CMK (cell line): ENCODE measurements at places on chromosomes 12 and 14.

- no peak for DNase-seq
Measured at GRCh38 chr14:70709726-70710382, 68.1 kb downstream of the TTC9 start.

- no peak for DNase-seq
Measured at GRCh38 chr14:87260460-87260859, 732.5 kb downstream of the GALC start.

DNA sequence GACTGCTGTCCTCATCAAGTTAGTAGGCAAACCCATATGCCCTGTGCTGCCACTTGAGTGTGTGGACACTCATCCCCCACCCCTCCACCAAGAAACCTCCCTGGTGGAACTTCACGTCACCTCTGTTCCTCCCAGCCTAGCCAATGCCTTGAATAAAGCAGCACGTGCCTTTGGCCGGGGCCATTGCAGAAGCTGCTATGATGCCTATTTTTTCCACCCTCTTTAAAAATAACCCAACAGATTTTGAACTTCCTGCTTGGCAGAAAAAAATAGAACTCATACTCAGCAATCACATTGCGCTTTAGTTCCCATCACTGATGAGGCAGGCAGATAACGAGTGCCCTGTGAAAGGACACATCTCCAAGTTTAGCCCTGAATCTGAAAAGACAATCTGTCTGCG, 23.1 kb upstream of the PWP1 start:
- DNase-seq, result no peak

DNA sequence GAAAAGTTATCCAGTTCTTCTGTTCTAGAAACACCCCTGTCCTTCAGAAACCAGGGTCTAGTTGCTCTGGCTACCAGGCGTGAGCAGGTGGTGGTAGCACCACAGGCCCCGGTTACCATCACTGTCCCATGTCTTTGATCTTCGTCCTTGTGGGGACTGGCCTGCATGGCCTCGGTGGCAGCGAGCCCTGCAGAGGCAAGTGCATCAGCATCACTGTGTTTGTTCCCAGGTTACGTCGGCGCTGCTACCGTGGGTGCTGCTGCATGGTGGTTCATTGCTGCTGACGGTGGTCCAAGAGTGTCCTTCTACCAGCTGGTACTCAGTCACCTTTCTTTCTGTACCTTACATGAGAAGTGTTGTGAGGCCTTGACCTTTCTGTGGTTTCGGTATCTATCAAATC, 58.9 kb downstream of the ANAPC7 start:
- no peak for DNase-seq

DNA sequence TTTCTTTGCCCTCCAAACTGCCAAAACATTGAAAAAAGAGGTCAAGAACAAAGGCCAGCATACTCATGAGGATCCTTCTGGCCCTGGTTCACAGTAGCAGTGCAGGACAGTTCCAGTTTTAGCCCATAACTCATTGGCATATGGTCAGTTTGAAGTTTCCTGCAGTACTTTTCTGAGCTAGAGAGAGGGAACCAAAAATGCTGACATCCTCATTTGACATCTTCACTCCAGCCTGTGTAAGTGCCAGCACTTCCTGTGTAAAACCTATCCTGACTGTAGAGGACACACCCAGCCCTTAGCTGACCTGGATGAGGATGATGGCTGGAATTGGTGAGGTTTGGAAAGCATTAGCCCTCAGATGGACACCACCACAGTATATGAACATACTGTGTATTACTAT, 84.1 kb downstream of the FGD4 start:
- DNase-seq, result no peak

DNA sequence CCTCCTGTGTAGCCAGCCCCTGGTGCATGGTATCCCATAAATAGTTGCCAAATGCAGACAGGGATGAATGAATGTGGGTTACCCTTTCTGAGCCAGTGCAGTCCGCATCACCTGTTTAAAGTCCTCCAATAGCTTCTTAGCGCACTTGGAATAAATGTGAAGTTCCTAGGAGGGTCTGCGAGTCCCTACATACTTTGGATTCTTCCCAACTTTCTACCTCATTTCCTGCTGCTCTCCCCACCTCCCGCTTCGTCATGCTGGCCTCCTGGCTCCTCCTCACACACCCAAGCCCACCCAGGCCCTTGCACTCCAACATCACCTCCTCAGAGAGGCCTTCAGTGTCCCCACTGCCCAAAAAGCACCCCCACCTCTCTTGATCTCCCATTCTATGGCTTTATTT, 17.7 kb downstream of the RFX4 start:
- DNase-seq, result no peak

- DNase-seq, result no peak
Measured at GRCh38 chr12:30996255-30996654, 69.7 kb downstream of the TSPAN11 start.

DNA sequence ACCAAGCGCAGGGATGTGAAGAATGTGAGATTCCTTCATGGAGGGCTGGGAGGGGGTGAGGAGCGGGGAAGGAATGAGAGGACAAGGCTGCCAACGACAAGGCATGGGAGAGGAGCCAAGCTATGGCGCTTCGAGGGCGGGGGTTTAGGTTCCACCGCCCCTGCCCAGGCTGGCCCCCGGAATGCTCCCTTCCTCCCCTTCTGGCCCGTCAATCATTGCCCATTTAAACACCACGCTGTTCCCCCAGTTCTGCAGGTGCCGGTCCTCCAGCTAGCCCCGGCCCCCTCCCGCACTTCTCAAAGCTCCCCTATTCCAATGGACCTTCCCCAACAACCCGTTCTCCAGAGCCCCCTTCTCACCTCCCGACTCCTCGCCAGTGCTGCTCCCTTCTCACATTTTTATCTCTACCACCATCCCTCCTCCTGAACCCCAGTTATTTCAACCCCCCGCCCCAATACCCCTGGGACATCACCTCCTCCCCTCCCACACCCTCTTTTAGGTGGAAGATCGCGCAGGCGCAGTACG, 428 bp downstream of the RNF41 start:
- no peak for DNase-seq

DNA sequence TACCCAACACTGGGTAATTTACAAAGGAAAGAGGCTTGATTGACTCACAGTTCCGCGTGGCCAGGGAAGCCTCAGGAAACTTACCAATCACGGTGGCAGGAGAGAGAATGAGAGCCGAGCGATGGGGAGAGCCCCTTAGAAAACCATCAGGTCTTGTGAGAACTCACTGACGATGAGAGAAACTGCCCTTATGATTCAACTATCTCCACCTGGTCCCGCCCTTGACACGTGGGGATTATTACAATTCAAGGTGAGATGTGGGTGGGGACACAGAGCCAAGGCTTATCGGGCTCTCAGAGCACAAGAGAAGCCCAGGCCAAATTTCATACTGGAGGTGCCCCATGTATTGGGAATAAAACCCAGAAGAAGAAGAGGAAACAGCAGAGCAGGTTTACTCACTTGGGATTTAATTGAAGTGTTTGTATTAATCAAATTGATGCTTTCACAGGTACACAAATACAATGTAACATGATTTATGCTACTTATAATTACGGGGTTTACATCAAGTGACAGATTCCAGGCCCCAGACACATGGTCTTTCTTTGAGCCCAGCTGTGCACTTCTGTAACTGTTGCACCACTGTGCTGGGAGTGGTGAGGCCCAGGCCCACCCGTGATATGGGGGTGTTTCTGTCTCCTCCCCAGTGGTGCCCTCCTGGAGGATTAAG, 8.2 kb upstream of the CCDC85C start:
- DNase-seq, result no peak

DNA sequence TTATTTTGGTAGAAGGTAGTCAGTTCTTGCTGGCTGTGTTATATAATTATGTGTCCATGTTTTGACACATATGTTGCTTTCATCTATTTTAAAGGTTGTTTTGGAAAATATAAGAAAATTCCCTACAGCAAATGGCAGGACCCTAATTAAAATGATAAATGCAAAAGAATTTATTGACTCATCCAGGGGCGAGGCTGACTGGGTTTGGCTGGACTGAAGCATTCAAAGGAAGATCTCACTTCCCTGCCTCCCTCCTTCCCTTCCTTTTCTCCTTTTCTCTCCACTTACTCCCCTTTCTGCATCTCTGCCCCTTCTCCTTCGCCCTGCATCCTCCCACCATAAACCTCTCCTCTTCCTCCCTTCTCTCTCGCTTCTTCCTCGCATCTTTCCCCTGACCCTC, 129.6 kb downstream of the SNAPC1 start:
- DNase-seq, result no peak

- DNase-seq, result no peak
Measured at GRCh38 chr12:122730215-122731014, at the start of gene HCAR1. TSS of gene HCAR1 (minus strand) at chr12:122730844. CDS start at chr12:122730339, 505 bp downstream.

- DNase-seq, result no peak
Measured at GRCh38 chr14:24398293-24398652, 530 bp upstream of the NYNRIN start.

- DNase-seq, result no peak
Measured at GRCh38 chr14:95334044-95334443, 14.3 kb upstream of the CLMN start.

- no peak for DNase-seq
Measured at GRCh38 chr12:50932787-50933280, 19.5 kb upstream of the HIGD1C start.

- DNase-seq, result no peak
Measured at GRCh38 chr14:68623307-68623706, 169.6 kb downstream of the ZFP36L1 start.

DNA sequence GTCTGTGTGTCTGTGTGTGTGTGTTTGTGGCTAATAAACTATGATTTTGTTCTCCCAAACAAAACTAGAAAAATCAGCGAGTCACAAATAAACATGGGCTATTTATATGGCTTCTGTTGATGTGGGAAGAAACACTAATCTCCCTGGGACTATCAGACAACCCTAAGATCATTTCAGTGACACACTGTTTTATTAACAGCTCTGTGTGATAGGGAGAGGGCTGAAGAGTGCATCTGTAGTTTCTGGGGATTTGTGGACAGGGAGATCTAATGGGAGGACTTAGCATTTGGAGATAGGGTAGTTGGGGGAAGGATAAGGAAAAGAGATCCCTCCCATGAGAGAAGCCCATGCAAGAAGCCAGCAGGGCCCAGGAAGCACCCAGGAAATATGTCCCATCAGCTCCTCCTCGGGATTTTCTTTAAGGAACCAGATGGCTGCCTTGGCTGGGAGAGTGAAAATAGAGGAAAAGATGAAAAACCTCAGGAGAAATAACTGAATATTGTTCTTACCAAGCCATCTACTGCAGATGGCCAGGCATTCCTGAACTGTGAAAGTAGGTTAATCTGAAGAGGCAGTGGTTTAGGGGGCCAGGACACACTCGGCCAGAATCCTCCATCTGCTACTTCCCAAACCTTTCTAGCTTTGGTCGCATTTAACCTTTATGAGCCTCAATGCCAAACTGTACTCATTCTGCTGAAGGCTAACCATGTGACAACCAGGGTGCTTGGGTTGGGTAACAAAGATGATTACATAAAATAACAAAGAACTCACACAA, 253.4 kb downstream of the BTG1 start:
- DNase-seq, result no peak

GRCh38 chr14:96863327-96863985, 66.3 kb downstream of the VRK1 start:
- no peak for DNase-seq

DNA sequence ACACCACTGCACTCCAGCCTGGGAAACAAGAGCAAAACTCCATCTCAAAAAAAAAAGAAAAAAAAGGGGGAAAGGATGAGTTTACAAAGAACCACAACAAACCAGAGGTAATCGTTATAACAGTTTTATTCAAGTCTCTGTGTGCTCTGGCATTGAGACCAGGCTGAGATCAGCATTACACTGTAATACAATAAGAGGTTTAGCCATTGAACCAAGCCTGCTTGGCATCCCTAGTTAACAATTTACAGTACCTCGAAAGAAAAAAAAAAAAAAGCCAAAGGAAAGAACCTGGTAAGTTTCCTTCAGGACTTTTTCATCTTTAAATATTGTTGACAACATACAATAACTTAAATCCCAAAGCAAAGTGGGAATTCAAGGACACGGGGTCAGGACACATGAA, 80.7 kb downstream of the TTC9 start:
- no peak for DNase-seq

- no peak for DNase-seq
Measured at GRCh38 chr12:65905405-65905804, 81.1 kb downstream of the HMGA2 start.

- DNase-seq, result no peak
Measured at GRCh38 chr12:52300796-52301691, 9.7 kb upstream of the KRT81 start.

GRCh38 chr12:79658221-79658620, 32.5 kb downstream of the PAWR start:
- no peak for DNase-seq

DNA sequence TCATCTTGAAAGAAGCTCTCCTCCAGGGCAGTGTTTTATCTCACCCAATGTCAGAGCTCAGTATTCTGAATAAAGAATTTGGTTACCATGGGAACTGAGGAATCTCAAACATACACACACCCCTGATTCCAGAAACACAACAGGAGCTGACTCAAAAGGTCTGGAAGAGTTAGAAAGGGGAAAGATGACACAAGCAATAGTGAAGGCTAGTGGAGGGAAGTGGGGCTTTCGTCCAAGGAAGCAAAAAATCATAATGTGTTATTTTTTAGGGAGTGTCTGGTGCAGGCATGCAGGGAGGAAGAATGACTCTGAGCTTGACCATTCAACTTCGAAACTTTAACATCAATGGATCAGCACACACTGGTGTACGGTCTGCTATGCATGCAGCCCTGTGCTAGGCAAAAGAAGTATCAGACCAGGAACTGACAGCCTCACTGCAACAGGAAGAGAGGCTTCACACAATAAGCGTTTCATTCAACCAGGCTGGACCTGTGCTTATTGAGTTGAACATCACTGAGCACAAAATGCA, 20.3 kb downstream of the HEBP1 start:
- DNase-seq, result no peak

DNA sequence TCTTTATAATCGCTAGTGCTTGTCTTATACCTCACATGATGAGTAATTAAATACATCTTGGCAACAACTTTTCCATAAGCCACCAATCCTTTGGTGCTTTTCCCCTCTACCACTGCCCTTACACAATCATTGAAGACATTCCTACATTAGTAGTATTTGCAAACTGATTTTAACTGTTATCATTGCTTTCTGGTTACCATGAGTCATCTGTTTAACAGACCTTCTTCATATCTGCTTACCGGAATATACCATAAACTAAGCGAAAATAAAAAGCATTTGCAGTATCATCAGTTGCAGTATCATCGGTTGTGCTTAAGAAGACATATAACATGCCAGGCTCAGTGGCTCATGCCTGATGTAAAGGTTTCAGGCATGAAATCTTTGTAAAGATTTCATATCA, 54.8 kb upstream of the PLEKHA5 start:
- no peak for DNase-seq
